ENCODE measurements at places on chromosomes 16 and 17.

- no peaks in the 10 kb centered on the region for H3K4me1 ChIP-seq
- H3K36me3 ChIP-seq, result peaks cover 59% of the 10 kb centered on the region
- H3K27ac ChIP-seq, result no peak overlapping the region
- H3K27me3 ChIP-seq, result no peaks in the 10 kb centered on the region
- H3K4me3 ChIP-seq, result no peak overlapping the region
These were observed 18.6 kb downstream of the AP2B1 start for GRCh38 chr17:35605678-35606077.

DNA sequence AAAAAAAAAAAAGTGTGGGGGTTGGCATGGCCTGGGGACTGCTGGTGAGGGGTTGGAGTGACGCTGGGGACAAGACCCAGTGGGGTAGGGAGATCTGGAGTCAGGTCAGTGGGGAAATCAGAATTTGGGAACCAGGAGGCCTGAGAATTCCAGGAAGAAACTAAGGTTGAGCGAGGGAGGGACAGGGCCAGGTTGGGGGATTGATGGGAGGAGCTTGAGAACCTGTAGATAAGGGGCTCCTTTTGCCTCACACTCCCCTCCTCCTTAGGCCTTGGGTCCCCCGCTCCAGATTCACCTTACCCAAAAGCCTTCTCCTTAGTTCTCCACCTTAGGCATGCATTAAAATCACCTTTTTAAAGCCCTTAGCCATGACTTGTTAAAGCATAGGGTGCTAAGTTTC, 8.3 kb upstream of the PYDC1 start:
- DNase-seq, result no peak
- no peaks in the 10 kb centered on the region for H3K36me3 ChIP-seq
- peaks cover 13% of the 10 kb centered on the region for H3K27me3 ChIP-seq
- no peaks in the 10 kb centered on the region for H3K4me1 ChIP-seq
- no peak overlapping the region for H3K4me3 ChIP-seq

DNA sequence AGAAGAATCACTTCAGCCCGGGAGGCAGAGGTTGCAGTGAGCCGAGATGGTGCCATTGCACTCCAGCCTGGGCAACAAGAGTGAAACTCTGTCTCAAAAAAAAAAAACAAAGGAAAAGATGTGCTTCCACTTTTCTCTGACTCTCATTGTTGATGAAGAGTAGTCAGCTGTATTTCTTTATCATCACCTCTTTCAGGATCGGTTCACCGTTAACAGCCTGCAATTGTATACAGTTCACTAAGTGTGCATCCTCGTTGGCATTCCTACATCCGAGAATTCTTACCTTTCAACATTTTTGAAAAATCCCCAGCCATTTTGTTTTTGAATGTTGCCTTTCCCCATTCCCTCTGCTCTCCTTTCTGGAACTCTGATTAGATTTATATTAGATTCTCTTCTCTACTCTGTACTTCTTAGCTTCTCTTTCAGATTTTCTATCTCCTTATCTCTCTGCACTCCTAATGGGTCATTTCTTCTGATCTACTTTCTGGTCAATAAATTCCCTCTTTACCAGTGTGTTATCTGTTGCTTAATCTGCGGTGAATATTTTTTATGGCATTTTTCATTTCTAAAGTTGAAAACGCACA, 26.9 kb upstream of the ZC3H18 start:
- no peak overlapping the region for H3K27ac ChIP-seq
- H3K36me3 ChIP-seq, result peaks cover 6% of the 10 kb centered on the region
- H3K27me3 ChIP-seq, result peaks cover 9% of the 10 kb centered on the region
- no peak for DNase-seq
- no peaks in the 10 kb centered on the region for H3K4me1 ChIP-seq

DNA sequence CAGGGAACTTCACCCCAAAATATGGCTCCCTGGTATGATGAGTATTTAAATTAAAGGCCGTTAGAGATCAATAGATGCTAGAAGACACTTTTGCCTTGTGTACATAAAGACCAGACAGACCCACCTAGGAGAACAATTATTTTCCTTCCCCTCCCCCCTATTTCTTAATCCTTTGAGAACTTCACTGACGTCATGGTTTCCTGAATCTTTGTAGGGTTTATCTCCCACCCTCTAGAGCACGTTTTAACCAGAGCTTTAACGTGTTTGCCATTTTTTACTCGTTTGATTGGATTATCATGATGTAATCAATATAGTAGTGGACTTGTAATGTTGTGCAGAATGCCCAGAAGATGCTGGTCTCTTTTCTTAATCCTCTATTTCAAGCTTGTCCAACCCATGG, 22.9 kb upstream of the XYLT2 start:
- H3K27ac ChIP-seq, result no peak overlapping the region
- H3K4me1 ChIP-seq, result peaks cover 19% of the 10 kb centered on the region
- H3K36me3 ChIP-seq, result no peaks in the 10 kb centered on the region
- no peak for DNase-seq

DNA sequence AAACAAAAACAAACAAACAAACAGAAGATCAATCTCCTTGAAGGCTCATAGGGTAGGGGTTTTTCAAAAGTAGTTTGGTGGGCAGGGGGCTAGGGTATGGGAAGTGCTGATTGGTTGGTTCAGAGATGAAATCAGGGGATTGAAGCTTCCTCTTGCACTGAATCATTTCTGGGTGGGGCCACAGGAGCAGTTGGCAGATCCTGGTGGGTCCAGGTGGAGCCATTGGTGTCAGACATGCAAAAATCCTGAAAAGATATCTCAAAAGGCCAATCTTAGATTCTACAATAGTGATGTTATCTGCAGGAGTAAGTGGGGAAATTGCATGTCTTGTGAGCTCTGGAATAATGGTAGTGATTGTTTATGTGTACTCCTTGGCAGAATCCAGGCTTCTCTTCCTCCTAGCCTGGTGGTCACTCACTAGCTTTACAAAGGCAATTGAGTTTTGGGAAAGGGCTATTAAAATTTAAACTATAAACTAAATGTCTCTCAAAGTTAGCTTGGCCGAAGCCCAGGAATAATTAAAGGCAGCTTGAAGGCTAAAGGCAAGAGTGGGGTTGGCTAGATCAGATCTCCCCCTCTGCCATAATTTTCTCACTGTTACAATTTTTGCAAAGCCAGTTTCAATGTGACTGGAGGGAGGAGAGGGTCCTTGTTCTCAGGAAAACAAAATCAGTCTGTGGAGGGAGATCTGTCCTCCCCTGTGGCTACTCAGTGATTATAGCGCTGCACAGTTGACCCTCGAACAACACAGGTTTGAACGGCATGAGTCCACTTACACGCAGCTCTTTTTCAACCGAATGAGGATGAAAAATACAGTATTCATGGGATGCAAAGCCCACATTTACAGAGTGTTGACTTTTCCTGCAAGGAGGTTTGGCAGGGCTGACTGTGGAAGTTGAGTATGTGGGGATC, 45.2 kb downstream of the RNF112 start:
- H3K4me3 ChIP-seq, result no peak overlapping the region
- H3K4me1 ChIP-seq, result peaks cover 9% of the 10 kb centered on the region
- DNase-seq, result no peak
- H3K27ac ChIP-seq, result no peak overlapping the region

- H3K36me3 ChIP-seq, result peaks cover 41% of the 10 kb centered on the region
- DNase-seq, result peak; percentile 15
- peak overlapping the region; percentile 93 for H3K4me3 ChIP-seq
- peaks cover 22% of the 10 kb centered on the region for H3K4me1 ChIP-seq
- peak overlapping the region; percentile 97 for H3K27ac ChIP-seq
These were observed 755 bp upstream of the TUFM start for GRCh38 chr16:28846933-28847273.

DNA sequence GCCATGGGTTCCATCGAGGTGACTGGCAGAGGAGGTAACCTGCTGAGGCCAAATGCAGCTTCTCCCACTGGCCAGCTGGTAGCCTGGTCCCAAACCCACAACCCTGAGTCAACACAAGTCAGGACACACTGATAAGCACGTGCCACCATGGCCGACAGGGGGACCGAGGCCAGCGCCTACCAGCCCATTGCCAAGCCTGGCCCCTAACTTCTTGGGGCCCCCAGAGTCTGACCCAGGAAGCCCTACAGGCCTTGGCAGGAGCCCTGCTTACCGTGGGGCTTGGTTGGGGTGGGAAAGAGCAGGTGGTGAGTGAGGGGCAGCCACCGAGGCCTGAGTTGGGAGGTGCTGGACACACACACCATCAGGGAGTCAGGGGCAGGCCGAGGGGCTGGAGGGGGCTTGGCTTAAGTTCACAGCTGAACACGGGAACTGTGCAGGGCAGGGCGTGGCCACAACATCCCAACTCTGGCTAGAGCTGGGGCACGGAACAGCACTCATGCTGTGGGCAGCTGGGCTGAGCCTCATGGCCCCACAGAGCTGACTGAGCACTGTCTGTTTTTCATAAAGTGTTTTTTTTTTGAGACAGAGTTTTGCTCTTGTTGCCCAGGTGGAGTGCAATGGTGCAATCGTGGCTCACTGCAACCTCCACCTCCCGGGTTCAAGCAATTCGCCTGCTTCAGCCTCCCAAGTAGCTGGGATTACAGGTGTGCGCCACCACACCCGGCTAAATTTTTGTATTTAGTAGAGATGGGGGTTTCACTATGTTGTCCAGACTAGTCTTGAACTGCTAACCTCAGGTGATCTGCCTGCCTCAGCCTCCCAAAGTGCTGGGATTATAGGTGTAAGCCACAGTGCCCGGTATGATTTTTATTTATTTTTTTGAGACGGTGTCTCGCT, 5.5 kb downstream of the MRPL28 start:
- peaks cover 7% of the 10 kb centered on the region for H3K4me1 ChIP-seq
- no peak overlapping the region for H3K4me3 ChIP-seq
- peaks cover 18% of the 10 kb centered on the region for H3K36me3 ChIP-seq
- no peaks in the 10 kb centered on the region for H3K27me3 ChIP-seq

- peaks cover 29% of the 10 kb centered on the region for H3K36me3 ChIP-seq
- no peak overlapping the region for H3K4me3 ChIP-seq
- no peak overlapping the region for H3K27ac ChIP-seq
These were observed 2.7 kb downstream of the LDAF1 start for GRCh38 chr16:21161211-21161610.

GRCh38 chr17:82168568-82168967, 44.1 kb downstream of the CCDC57 start:
- H3K27me3 ChIP-seq, result no peaks in the 10 kb centered on the region
- peaks cover 8% of the 10 kb centered on the region for H3K4me1 ChIP-seq
- DNase-seq, result no peak

GRCh38 chr17:68572138-68572842, 28.9 kb downstream of the FAM20A start:
- H3K27me3 ChIP-seq, result no peaks in the 10 kb centered on the region
- no peak overlapping the region for H3K4me3 ChIP-seq
- no peak for DNase-seq
- no peaks in the 10 kb centered on the region for H3K36me3 ChIP-seq
- H3K4me1 ChIP-seq, result no peaks in the 10 kb centered on the region

DNA sequence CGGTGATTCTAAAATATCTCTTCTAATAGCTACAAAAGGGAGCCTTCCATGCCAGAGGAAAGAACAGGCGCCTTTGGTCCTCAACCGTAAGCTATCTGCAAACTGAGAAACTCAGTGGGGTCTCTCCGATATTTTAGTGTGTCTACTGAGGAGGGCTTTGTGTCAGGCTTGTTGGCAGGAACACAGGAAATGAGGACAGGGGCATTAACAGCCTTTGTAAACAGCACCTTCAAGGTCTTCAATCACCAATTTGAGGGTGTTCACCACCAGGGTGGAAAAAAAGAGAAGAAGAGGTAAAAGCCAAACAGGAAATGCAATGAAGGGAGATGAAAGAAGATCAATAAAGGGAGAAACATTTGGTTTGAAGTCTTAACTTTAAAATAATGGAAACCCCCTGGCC, 580.1 kb upstream of the SALL1 start:
- no peaks in the 10 kb centered on the region for H3K4me1 ChIP-seq
- no peaks in the 10 kb centered on the region for H3K27me3 ChIP-seq
- H3K27ac ChIP-seq, result no peak overlapping the region
- H3K36me3 ChIP-seq, result no peaks in the 10 kb centered on the region

GRCh38 chr16:72939247-72939646, 108.7 kb downstream of the ZFHX3 start:
- no peak for DNase-seq
- no peaks in the 10 kb centered on the region for H3K36me3 ChIP-seq
- H3K4me1 ChIP-seq, result no peaks in the 10 kb centered on the region
- H3K27ac ChIP-seq, result no peak overlapping the region
- no peak overlapping the region for H3K4me3 ChIP-seq

DNA sequence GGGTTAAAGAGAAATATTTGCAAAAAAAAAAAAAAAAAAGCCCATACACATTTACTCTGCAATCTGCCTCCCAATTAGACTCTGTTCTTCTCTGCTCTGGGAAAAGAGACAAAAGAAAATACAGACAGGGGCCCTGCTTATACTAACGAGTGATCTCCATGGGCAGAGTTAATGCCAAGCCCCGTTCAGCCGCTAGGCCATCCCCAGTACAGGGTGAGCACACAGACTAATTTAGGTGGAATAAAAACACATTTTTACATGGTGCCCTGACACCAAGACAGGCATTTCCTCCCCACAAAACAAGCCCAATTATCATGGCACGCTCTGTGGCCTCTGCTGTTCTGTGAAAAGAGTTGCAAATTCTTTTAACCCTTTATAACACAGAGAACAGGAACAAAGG, 356.3 kb upstream of the C16orf82 start:
- no peaks in the 10 kb centered on the region for H3K4me1 ChIP-seq
- no peak overlapping the region for H3K4me3 ChIP-seq
- no peak overlapping the region for H3K27ac ChIP-seq
- no peak for DNase-seq
- no peaks in the 10 kb centered on the region for H3K36me3 ChIP-seq
- H3K27me3 ChIP-seq, result peaks cover 2% of the 10 kb centered on the region

DNA sequence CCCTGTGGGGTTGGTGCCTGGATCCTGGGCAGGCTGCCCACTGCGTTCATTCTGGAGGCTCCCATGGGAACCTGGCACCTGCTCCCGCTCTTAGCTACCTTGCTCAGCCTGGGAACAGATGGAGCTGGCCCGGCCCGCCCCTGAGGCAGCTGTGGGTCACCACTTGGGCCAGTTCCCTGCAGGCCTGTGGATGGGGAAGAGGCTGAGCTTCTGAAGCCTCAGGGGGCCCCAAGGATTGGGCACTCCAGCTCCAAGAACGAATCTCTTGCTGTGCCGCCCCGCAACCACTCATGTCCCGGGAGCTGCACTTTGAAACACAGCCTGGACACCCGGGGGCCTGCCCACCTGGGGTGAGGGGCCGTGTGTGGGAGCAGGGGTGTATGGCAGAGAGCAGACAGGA, 37.7 kb downstream of the BAHCC1 start:
- no peaks in the 10 kb centered on the region for H3K36me3 ChIP-seq
- no peak overlapping the region for H3K27ac ChIP-seq
- H3K27me3 ChIP-seq, result peaks cover 8% of the 10 kb centered on the region
- H3K4me1 ChIP-seq, result no peaks in the 10 kb centered on the region

DNA sequence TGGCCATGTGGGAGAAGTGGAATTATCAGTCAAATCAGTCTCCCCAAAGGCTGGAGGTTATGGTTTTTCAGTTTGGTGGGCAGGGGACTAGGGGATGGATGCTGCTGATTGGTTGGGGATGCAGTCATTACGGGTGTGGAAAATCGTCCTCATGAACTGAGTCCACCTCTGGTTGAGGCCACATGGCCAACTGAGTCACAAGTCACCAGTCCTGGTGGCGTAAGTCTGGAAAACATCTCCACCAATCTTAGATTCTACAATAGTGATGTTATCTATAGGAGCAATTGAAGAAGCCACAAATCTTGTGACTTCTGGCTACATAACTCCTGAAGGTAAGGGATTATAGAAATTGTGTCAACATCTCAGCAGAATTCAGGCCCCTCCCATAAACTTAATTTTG, 5.2 kb upstream of the RNF135 start:
- H3K27me3 ChIP-seq, result peaks cover 1% of the 10 kb centered on the region
- no peak overlapping the region for H3K4me3 ChIP-seq
- DNase-seq, result no peak
- no peaks in the 10 kb centered on the region for H3K36me3 ChIP-seq
- no peak overlapping the region for H3K27ac ChIP-seq

Data from activated T-helper 2 cell treated with anti-CD3 and anti-CD28 coated beads, Interferon-gamma antibody, Interleukin-2, Interleukin-4, amounts not matched to agents 10 μg/mL and 5 μg/mL and 100 μg/mL, durations not matched to agents 14 hours and 24 hours and 36 hours (primary cell).